SK-N-SH treated with all-trans-retinoic acid at 6 μM for 48 hours (cell line): ENCODE measurements at places on chromosomes 4 and X.
A peak's percentile ranks its signal among the peaks of the same experiment; 100 is the strongest.

DNA sequence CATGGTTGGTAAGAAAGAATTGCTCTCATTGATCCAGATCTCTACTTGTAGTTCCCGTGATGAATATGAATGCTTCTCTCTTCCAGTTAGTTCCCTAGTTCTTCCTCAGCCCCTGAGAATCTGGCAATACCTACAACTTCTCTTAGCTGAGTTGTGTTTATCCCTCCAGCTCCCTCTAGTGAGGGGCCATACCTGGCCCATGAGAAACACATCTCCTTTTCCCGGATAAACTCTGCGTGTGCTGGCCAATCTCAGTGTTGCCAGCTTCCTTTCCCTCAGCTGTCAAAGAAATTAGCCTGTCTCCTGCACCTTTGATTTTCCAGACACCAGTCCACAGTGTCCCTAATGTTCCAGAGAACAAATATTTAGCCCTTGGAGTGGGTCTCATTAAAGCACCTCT lies 5.7 kb downstream of the CBLL2 start:
- peak; percentile 66 for ATAC-seq

DNA sequence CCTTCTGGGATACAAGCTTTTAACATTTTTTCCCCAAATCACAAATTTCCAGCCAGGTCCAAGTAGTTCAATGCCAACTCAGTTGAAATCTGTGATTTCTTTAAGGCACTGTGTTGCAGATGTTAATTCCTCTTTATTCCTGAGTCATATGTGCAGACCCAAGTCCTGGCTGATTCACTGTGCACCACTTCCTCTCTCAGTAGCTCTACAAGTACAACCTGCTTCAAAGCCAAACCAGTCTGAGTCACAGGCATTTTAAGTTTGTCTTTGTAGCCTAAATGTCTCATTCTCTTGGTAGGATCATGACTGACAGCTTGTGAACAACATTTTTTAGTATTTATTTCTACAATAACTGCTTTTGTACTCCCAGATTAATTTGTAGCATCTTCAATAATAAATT lies 165.6 kb upstream of the S100G start:
- peak; percentile 97 for ATAC-seq

DNA sequence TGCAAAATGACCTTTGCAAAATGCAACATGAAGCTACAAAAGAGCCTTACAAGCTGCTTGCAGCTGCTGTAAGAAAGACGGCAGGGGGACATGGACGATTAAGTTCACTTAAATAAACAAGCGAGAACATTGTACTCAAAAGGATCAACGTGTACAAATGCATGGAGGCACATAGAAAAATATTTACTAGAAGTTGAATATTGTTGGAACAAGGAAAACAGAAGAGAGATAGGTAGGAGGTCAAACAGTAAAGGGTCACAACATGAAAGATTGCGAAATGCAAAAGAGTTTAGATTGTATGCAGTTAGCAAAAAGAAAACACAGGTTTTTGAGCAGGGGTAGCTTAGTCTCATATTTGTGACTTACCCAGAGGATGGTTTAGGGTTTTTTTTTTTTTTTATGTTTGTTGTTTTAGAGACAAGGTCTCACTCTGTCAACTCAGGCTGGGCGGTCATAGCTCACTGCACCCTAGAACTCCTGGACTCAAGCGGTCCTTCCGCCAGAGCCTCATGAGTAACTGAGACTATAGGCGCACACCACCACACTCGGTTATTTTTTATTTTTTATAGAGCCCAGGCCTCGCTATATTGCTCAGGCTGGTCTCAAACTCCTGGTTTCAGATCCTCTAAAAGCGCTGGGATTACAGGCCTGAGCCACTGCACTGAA lies 1.4 kb upstream of the PHF8 start:
- ATAC-seq: no peak

DNA sequence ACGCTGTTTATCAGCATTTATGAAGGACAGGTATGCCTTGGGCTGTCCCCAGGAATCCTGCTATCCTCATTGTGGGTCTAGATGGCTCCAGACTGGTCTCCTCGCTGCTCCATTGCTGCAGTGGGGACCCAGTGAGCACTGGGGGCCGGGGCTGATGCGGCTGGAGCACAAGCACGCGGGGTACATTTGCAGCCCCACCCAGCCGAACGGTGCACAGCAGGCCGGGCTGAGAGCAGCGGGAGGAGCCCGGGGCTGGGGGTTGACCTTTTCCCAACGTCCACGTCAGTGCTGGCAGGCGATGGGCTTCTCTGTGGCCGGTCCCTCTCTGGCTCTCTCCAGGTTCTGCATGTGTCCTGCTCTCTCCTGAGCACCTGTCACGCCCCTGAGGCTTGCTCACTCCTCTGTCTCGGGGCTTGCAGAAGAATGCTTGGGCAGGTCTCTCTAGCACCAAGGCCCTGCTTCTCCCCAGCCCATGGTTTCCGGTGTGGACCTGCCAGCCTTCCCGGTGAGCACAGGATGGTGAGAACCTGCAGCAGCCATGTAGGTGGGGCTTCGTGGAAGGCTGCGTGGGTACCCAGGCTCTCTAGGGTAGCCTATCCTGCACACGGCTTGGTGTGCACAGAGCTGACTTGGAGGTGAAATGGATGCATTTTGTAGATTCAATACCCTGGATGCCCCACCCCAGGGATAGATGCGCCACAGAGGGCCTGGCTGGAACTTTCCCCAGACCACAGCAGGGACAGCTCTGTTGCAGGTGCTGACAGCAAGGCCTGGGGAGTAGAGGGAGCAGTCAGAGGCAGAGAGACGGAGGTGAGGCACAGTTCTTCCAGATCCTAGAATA lies 89.1 kb upstream of the ADRA2C start:
- no peak for ATAC-seq

- no peak for ATAC-seq
Observed at GRCh38 chrX:111260451-111260850, 9.8 kb downstream of the CAPN6 start.

- ATAC-seq: no peak
Observed at GRCh38 chr4:83214079-83214478, 70.5 kb downstream of the COQ2 start.

GRCh38 chrX:74523870-74524735 lies 90.3 kb downstream of the RLIM start:
- no peak for ATAC-seq

- no peak for ATAC-seq
Observed at GRCh38 chr4:153661215-153661822, 22.8 kb upstream of the TLR2 start.

DNA sequence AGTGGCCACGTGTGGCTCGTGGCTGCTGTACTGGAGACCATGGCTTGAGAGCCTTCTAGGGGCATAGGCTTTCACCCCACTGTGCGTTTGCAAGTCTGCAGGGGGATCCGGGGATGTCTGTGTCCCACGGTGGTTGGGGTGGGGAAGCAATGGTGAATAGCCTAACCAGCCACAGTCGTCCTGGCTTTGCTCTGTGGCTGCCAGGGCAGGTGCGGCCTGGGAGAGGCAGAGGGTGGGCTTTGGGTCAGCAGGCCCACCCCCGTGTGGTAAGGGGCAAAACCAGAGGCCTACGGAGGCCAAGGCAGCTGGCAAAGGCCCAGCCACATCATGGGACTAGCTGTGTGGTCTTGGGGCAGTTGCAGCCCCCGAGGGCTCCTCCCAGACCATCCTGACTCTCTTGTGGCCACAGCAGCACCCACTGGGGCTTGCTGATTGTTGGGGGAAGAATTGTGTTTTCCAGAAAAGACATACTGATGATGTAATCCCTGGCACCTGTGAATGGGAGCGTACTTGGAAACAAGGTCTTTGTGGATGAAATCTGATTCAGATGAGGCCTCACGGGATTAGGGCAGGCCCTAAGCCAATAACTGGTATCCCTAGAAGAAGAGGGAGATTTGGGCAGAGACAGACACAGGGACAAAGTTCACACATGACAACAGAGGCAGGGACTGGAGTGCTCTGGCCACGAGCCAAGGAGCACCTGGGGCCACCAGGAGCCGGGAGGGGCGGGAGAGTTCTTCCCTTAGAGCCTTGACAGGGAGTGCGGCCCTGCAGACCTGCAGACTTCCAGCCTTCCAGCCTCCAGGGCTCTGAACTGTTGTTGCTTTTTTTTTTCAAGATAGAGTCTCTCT lies 2.9 kb downstream of the CPZ start:
- no peak for ATAC-seq

GRCh38 chr4:26030780-26031179 lies 116.8 kb downstream of the SMIM20 start:
- ATAC-seq: no peak

- ATAC-seq: no peak
Observed at GRCh38 chrX:74371425-74372222, 49.7 kb upstream of the SLC16A2 start.

DNA sequence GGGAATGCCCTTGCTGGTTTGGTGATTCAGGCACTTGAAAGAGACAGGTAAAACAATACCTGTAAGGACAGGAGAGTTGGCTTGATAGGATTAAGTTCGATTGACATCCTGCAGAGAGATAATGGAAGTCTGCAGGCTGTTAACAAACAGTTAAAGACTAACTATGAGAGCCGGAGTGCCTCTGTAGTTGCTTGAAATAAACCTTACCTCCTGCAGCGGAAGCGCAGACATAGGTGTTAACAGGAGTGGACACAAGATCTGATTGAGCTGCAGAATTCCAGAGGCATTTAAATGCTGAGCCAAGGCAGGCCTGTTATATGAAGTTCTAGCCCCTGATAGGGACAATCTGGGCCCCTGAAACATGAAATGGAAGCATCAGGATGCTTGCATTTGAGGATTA lies 416.7 kb upstream of the MAOA start:
- no peak for ATAC-seq

DNA sequence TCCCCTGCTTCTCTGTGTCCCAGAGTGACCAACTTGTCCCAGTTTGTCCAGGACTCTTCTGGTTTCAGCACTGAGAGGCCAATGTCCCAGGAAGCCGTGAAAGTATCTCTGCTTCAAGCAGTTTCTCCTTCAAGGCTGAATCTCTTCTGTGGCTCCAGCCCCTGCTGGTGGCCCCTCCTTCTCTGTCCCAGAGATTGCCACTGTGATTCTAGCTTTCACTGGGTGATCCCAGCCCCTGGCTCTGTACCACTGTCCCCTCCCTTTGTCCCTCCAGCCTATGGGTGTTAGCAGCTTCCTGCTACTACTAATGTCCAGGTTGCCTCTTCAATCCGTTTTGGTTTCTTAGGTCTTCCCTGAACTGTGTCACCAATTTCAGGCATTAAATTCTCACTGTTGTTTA lies 70.5 kb downstream of the SOX3 start:
- no peak for ATAC-seq

DNA sequence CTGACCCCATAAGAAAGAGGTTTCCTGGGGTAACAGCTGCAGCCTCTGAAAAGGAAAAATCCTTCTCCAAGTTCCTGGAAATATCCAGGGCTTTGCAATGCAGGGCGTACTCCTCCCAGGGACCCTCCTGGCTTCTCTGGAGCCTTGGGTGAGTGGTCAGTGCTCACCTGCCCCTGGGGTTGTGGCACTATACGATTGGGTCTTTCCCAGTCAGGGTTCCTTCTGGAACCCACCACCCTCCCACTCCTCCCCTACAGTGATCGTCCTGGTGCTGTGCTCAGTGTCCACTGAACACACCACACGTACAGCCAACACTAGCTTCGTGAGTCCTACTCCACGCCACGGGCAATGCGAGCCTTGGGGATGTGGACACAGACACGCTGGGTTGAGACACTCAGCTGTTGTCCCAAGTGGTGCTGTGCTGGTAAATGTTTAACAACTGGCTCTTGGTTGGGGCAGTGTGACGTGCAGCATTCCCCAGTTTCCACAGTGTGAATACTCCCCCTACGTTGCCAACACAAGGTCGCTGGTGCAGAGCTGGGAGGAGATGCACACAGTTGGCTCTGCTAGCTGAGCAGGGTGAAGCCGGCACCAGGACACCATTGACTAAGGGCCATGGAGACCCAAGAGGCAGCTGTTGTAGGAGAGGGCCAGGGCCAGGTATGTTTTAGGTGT lies 65.4 kb downstream of the HTRA3 start:
- ATAC-seq: no peak

DNA sequence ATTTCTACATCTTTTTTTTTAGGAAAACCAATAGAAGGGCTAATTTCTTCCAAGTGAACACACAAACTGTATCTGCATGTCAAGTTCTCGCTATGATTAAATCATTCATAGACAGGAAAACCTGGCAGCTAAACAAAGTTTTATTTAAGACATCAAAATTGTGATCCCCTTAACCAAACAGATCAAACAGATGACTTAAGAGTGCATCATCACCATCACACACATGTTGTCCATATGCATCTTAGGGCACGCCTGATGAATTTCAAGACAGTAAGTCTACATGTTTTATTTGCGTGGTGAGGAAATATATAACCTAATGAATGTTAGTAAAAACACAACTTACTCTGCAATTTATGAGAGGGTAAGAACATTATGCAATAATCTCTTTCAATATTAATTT lies 317.0 kb upstream of the ANXA10 start:
- no peak for ATAC-seq

DNA sequence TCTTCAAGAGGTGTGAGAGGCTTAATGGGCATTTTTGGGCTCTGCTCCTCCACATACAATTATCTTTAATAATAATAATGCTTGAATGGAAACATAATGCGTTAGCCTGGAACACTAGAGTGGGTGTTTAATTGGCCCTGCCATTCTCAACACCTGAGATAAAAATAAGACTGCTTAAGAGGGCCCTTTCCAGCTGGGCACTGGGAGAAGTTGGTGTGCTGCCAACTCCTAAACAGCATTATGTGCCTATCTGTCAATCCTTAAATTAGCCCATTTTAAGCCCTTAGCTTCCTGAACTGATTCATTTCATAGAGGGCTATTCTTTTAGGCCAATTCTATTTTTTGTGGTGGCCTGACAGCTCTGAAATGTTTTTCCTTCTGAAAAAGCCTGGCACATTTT lies 211.1 kb upstream of the ZIC3 start:
- no peak for ATAC-seq

DNA sequence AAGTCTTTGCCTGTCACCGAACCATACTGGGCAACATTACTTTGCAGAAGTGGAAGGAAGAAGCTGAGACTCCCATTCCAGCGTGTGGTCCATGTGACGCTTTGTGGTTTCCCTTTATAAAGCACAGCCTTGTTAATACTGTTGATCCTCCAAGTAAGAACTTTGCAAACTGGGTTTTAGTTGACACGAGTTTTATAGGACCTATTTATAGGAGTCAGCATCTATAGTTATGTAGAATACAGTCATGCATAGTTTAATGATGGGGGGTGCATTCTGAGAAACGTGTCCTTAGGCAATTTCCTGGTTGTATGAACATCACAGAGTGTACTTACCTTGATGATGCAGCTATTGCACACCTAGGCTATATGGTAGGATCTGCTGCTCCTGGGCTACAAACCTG lies 1879.4 kb upstream of the TENM3 start:
- no peak for ATAC-seq

- no peak for ATAC-seq
Observed at GRCh38 chr4:88964450-88964849, 92.5 kb downstream of the FAM13A start.
